Nasal cavity respiratory epithelium epithelial cell of viscerocranial mucosa (primary cell): ENCODE measurements at places on chromosomes 1 and 21. TPM values are rescaled to one million over a fixed set of nuclear protein-coding genes. Genes with fewer than 3 reads are reported as not detected.

The DVL1 gene
- 204 and 206 TPM in 2 replicates for total RNA-seq

The PLEKHN1 gene
- total RNA-seq: 4.4 and 6.2 TPM in 2 replicates

The SPATA46 gene
- not detected in 2 replicates for total RNA-seq

The AJAP1 gene
- 0.36 and 1.7 TPM in 2 replicates for total RNA-seq

The OPRD1 gene
- total RNA-seq: not detected in 2 replicates

The TTC39A gene
- 13.3 and 19.1 TPM in 2 replicates for total RNA-seq

The GJB4 gene
- total RNA-seq: 12.3 and 17.4 TPM in 2 replicates
